ENCODE measurements at places on chromosomes 1 and 21.

- H3K4me1 ChIP-seq = peaks cover 9% of the 10 kb centered on the region
- DNase-seq = no peak
- H3K4me3 ChIP-seq = peak overlapping the region; percentile 75
- peaks cover 10% of the 10 kb centered on the region for H3K36me3 ChIP-seq
- no peak overlapping the region for H3K27ac ChIP-seq
These were observed 522 bp downstream of the DISP3 start for GRCh38 chr1:11479375-11479979.

DNA sequence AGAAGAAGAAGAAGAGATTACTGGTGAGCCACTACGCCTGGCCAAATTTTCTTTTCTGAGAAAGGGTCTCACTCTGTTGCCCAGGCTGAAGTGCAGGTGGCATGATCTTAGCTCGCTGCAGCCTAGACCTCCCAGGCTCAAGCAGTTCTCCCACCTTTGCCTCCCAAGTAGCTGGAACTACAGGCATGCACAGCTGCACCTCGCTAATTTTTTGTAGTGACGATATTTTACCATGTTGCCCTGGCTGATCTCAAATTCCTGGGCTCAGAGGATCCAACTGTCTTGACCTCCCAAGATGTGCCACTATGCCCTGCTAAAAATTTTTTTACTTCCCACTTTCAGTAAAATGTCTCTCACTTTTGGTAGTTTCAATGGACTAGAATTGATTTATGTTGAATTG lies 24.4 kb downstream of the TMEM200B start:
- peaks cover 63% of the 10 kb centered on the region for H3K36me3 ChIP-seq
- DNase-seq = no peak
- no peak overlapping the region for H3K4me3 ChIP-seq
- H3K27ac ChIP-seq = no peak overlapping the region
- peaks cover 9% of the 10 kb centered on the region for H3K4me1 ChIP-seq
- H3K27me3 ChIP-seq = no peaks in the 10 kb centered on the region

GRCh38 chr1:222247081-222247480 lies 300.8 kb downstream of the HHIPL2 start:
- peaks cover 3% of the 10 kb centered on the region for H3K4me1 ChIP-seq
- H3K4me3 ChIP-seq = no peak overlapping the region
- H3K27me3 ChIP-seq = peaks cover 6% of the 10 kb centered on the region
- H3K27ac ChIP-seq = no peak overlapping the region
- H3K36me3 ChIP-seq = no peaks in the 10 kb centered on the region
- DNase-seq = no peak

DNA sequence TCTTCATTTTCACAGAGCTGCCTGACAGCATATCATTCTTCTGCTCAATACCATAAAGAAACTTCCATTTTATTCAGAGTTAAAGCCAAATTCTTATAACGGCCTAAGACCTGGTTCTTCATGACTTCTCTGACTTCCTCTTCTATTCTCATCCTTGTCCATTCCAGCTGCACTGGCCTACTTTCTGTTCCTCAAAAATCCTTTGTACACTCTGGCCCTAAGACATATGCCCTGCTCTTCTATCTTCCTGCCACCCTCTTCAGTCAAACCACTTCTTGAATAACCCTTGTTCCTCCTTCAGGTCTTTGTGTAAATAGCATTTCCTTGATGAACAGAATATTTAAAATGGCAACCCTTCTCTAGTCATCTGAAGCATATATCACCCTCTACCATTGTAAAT lies 1338.7 kb upstream of the ADGRL2 start:
- H3K4me1 ChIP-seq = no peaks in the 10 kb centered on the region
- no peak overlapping the region for H3K27ac ChIP-seq
- no peaks in the 10 kb centered on the region for H3K36me3 ChIP-seq
- H3K27me3 ChIP-seq = no peaks in the 10 kb centered on the region

GRCh38 chr1:43622471-43622870 lies 27.5 kb upstream of the KDM4A start:
- H3K4me1 ChIP-seq = peaks cover 3% of the 10 kb centered on the region
- no peak overlapping the region for H3K27ac ChIP-seq
- H3K36me3 ChIP-seq = peaks cover 4% of the 10 kb centered on the region
- H3K27me3 ChIP-seq = peaks cover 19% of the 10 kb centered on the region

DNA sequence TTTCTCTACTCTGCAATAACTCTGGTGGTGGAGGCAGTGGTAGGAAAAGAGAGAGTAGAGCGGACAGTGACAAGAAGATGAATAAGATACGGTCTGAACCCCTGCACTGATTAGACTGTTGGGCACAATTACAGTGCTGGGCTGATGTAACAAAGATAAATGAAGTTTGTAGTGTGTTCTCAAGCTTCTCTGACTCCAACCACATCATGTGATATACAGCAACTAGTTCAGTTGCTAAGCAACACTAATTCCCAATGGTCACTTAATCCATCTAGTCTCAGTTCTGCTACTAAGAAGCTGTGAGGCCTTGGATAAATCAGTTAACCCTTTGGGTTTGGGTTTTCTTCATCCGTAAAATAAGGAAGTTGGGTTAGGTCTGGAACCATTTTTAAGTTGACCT lies 17.3 kb downstream of the DDR2 start:
- no peak overlapping the region for H3K4me3 ChIP-seq
- peaks cover 21% of the 10 kb centered on the region for H3K27me3 ChIP-seq
- no peaks in the 10 kb centered on the region for H3K4me1 ChIP-seq
- no peak for DNase-seq

DNA sequence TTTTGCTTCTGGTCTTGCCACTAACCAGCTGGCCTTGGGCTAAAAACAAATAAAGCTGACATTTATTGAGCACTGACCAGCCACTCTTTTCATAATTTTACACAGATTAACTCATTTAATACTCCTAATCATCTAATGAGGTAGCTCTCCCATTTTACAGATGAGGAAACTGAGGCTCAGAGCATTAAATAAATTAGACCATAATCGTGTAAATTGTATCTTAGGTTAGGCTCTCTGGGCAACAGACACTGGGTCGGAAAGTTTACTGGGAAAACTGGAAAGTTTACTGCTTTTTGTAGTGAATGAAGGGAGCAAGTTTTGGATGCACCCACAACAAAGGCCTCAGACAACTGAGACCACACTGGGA lies 7.3 kb downstream of the BMP8B start:
- peaks cover 6% of the 10 kb centered on the region for H3K27me3 ChIP-seq
- H3K36me3 ChIP-seq = peaks cover 5% of the 10 kb centered on the region
- H3K27ac ChIP-seq = no peak overlapping the region
- no peaks in the 10 kb centered on the region for H3K4me1 ChIP-seq
- DNase-seq = no peak

GRCh38 chr1:59261537-59261936 lies 35.4 kb upstream of the FGGY start:
- no peaks in the 10 kb centered on the region for H3K4me1 ChIP-seq
- no peaks in the 10 kb centered on the region for H3K36me3 ChIP-seq
- H3K27ac ChIP-seq = no peak overlapping the region
- no peak for DNase-seq
- H3K4me3 ChIP-seq = no peak overlapping the region

DNA sequence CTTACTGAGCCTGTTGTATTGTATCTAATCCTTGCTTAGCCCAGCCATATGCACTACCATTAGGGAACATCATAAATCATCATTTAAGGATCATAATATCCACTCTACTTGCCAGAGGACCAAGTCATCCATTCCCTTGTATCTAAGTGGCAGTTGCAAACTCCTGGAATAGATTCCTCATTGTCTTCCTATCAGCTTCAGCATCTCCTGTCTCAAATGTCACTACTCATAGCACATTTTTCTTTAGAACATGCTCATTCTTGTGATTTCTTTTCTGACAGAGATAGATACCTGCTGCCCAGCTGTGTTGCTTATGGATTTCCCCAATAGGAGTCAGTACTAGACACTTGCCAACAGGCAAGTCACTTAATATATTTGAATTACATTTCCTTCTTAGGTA lies 84.3 kb downstream of the OLFML3 start:
- no peaks in the 10 kb centered on the region for H3K36me3 ChIP-seq
- peaks cover 8% of the 10 kb centered on the region for H3K27me3 ChIP-seq
- DNase-seq = no peak

DNA sequence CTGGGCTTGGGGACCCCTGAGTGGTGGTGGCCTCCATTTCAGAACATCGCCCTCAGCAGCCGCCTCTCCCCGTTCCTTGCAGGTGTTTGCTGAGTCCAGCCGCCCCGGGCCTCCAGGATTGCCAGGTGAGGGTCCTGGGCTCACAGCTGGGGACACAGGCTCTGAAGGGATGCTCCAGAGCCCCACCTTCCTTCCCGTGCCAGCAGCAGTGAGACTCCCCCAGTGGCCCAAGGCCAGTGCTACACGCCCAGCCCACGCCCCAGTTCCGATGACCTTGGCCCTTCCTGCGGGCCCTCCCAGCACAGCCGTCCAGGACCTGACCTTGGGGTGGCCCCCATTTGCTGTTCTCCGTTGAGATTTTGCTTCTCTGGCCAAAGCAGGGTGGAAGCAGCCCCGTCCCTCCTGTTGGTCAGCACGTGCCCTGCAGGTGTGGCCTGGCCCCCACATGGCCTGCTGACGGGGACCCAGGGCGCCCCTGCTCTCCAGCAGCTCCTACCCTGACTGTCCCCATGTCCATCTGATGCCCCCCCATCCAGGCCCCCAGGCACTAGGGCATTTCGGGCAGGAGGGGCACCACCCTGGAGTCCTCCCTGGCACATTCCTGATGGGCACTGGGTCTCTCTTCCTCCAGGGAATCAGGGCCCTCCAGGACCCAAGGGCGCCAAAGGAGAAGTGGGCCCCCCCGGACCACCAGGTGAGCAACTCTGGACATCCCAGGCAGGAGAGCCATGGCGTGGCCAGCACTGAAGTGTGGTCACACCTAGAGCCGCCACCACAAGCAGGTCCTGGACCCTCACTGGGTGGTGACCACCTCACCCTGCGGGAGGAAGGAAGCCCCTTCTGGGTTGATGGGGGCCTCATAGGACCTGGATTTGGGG lies 45.0 kb downstream of the SLC19A1 start:
- no peak for DNase-seq
- peaks cover 4% of the 10 kb centered on the region for H3K4me1 ChIP-seq
- no peak overlapping the region for H3K4me3 ChIP-seq
- H3K36me3 ChIP-seq = peaks cover 3% of the 10 kb centered on the region

GRCh38 chr1:210446479-210446878 lies 117.8 kb downstream of the HHAT start:
- no peaks in the 10 kb centered on the region for H3K27me3 ChIP-seq
- peak overlapping the region; percentile 59 for H3K27ac ChIP-seq
- H3K4me3 ChIP-seq = peak overlapping the region; percentile 3

DNA sequence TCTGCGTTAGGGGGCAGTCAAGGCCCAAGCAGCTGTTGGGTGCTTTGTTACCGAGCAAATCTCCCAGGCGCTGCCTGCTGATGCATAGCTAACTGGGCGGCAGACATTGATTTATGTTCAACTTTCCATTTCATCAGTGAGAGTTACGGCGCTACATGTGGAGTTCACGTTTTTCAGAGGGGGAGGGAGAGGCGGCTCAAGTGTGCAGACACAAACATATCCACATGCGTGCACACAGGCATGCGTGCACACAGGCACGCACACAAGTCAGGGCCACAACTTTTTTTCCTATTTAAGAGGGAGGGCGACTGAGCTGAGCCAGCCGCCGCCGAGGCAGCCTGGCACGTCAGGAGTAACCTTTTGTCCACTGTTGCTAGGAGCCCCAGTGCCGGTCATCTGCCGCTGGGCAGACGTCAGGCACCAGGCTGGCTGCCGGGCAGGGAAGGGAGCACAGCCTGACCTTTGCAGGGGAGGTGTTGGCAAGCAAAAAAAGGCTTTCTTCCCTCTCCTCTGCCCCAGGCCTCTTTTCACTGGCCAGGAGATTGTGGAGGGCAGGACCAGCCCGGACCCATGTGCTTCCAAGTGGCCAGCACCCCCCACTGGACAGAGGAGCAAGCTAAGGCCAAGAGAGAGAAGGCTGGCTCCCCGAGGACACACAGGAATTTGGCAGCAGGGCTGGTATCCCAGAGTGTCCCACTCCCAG lies 73.3 kb downstream of the MRPL37 start:
- no peaks in the 10 kb centered on the region for H3K27me3 ChIP-seq
- peaks cover 53% of the 10 kb centered on the region for H3K4me1 ChIP-seq
- peaks cover 29% of the 10 kb centered on the region for H3K36me3 ChIP-seq
- peak overlapping the region; percentile 85 for H3K27ac ChIP-seq
- H3K4me3 ChIP-seq = no peak overlapping the region
- no peak for DNase-seq

DNA sequence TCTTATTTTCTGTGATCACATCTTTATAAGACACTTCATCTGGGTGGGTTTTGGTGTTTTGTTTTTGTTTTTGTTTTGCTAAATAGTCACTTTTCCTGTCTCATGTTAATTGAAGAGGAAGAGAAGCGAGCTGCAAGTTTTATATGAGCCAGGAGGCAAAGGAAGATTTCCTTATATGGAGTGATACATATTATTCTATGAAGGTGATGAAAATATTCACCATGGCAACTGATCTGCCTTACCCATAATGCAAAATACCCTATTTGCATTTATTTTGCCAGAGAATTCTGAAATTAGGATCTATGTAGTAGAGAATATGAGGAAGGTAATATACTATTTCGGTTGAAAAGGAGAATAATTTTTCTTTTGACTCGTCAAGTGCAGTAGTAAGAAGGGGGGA lies 13.9 kb downstream of the CXADR start:
- peaks cover 3% of the 10 kb centered on the region for H3K36me3 ChIP-seq
- H3K27me3 ChIP-seq = peaks cover 5% of the 10 kb centered on the region
- DNase-seq = no peak
- H3K27ac ChIP-seq = no peak overlapping the region

DNA sequence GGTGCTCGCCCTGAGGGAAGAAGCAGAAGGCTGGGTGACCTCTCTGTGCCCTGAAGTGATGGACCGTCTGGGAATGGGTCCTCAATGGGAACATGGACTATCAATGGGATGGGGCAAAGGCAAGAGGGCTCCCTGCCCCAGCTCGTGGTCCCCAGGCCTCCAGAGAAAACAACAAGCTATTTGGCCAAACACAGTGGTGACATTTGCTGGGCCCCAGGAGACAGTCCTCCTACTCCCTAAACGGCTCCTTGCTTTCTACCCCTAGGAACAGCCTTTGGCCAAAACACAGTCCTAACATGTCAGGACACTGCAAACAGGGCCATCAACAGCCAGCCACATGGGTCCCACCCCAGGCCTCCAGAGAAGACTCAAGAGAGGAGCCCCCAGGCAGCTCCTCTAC lies 102.8 kb downstream of the RAVER2 start:
- H3K4me3 ChIP-seq = no peak overlapping the region
- peak overlapping the region; percentile 76 for H3K27ac ChIP-seq
- H3K4me1 ChIP-seq = peaks cover 11% of the 10 kb centered on the region
- no peak for DNase-seq

GRCh38 chr21:46163380-46163779 lies 8.0 kb upstream of the FTCD start:
- H3K27ac ChIP-seq = no peak overlapping the region
- H3K4me3 ChIP-seq = no peak overlapping the region
- peaks cover 2% of the 10 kb centered on the region for H3K36me3 ChIP-seq
- H3K27me3 ChIP-seq = peaks cover 35% of the 10 kb centered on the region
- no peaks in the 10 kb centered on the region for H3K4me1 ChIP-seq
- DNase-seq = no peak

GRCh38 chr1:94039514-94039870 lies 81.5 kb downstream of the ABCA4 start:
- peaks cover 10% of the 10 kb centered on the region for H3K4me1 ChIP-seq
- H3K27ac ChIP-seq = no peak overlapping the region
- peak; percentile 49 for DNase-seq
- H3K4me3 ChIP-seq = no peak overlapping the region
- H3K27me3 ChIP-seq = peaks cover 86% of the 10 kb centered on the region
- no peaks in the 10 kb centered on the region for H3K36me3 ChIP-seq

- H3K36me3 ChIP-seq = peaks cover 57% of the 10 kb centered on the region
- H3K27me3 ChIP-seq = no peaks in the 10 kb centered on the region
- H3K4me3 ChIP-seq = peak overlapping the region; percentile 88
These were observed 926 bp upstream of the SH3D21 start for GRCh38 chr1:36304970-36305914.

Measured in effector memory CD8-positive, alpha-beta T cell (primary cell).